Activated gamma-delta T cell (primary cell): ENCODE measurements at places on chromosomes 2 and 18.

GRCh38 chr2:207688597-207688996, 22.8 kb upstream of the CCNYL1 start:
- DNase-seq = no peak

DNA sequence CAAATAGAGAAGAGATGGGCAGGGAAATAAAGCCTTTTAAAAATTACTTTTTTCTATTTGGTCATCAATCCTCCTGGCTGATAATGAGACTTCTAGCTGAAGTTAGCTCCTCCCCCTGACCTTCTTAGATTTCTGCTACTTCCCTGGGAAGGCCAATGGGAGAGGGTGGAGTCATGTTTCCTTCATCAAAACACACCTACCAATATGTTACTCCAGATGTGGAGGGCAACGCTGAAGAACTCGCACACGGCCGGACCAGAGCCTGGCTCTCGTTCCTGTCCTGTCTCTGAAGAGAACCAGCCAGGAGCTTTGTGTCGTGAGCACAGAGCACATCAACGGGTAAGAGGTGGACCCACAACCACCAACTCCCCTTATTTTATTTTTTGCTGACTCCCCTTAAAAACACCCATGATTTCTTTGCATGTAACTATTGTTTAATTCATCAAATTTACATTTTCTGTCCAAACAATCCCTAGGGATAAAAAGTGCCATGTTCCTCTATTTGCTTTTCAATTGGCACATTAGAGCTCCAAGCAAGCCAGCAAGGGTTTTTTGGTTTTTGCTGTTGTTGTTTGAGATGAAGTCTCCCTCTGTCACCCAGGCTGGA, 94.9 kb downstream of the ADD2 start:
- DNase-seq = no peak

- DNase-seq = no peak
These were observed 280.2 kb downstream of the STK39 start for GRCh38 chr2:167966937-167967913.

DNA sequence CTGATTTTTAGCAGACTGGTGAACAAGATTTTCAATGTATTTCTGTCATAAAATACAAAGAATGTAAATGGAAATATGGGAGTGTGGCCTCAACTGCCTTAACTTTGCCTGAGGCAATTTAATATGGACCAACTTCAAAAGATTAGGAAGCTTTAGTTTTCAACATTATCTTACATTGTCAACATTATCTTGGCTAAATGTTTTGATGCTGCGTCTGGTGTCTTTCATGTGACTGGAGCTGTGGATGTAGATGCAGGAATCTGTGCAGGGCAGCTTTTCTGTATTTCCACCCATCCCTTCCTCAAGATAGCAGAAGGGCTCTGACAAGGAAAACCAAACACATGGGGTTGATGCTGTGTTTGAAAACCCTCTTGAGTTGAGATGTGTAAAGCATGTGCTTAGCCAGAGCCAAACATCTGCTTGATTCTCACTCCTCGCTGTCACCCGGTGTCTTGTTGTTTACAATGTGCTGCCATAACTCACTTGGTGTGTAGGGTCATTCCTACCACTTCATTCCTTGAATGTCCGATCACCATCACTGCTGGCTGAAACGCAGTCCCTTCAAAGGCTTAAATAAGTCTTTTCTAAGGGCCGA, 33.0 kb downstream of the COPS8 start:
- no peak for DNase-seq

DNA sequence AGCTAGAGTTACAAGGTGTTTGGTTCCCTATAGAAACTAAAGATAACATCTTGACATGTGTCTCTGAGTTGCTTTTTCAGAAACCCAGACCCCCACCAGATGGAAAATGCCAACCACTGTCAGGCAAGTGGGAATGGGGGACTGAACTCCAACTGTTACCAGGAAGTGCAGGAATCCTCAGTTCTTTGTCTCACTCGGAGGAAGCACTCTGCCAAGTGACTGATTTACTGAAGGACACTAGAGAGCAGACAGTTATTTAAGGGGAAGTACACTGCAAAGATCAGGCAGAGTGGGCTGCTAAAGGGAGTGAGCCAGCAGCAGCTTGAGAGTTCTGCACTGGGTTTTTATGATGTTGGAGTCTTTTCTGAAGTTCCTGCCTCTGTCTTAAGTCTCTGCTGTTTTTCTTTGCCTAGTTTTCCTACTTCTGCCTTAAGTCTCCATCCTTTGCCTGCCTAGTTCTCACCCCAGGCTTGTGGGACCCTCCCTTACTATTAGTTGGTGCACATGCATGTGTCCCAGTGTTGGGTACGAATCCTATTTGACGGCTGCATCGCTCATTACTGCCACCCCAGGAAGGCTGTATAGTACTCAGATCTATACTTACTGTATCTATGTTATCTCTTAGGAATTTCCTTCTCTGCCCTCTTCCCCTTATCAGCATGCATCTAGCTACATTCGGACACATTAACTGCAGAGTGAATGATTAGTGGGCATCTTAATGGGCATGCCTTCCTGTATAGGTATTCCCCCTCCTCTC, 97.1 kb downstream of the TEX51 start:
- no peak for DNase-seq

DNA sequence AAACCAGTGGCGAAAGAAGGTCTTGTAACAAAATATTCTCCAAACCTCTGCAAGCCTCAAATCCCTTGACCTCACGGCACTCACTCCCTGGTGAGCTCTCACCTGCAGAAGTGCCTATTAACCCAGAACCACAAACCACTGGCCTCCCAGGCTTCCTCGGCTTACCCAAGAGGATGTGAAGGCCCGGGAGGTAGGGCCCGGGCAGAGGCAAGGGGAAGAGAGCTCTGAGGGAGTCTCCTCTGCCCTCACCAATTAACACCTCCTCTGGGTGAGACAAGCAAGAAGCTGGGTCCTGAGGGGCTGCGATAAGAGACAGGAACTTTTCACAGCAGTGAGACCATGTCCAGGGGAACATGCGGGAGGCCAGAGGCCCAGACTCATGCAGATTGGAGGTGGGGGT, 53.7 kb downstream of the EMX1 start:
- DNase-seq = no peak

DNA sequence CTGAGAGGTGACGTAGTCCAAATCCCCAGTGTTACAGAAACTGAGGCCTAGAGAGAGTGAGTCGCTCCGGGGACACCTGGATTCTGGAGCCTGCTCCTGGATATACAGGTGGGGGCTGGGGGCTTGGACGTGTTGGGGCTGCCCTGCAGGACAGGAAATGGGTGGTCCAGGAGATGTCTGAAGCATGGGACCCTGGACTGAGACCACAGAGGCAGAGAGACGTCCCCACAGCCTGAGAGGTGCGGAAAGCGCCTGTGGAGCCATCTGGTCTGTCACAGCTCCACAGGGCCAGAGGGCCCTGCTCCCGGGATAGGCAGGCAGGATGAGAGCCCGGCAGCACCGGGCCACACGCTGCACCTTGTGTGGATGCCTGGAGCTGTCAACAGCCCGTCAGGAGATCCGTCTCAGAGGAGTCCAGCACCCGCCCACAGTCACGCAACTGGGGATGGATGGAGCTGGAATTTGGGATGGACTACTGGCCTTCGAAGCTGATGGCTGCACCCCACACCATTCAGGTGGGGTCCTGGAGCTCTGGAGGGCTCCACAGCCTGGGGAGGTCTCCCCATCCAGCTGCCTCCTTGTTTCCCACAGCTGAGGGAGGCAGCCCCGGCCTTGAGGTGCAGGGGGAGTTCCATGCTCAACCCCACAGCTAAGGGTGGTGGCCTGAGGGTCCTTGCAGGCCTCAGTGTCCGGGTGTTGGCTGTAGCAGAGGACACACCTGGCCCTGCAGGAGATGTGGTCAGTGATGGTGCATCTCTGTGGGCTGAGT, 303.0 kb downstream of the NDUFA10 start:
- no peak for DNase-seq

- DNase-seq = no peak
These were observed 399.6 kb upstream of the DSEL start for GRCh38 chr18:67916097-67916496.

- no peak for DNase-seq
These were observed 117.4 kb upstream of the EPB41L3 start for GRCh38 chr18:5661179-5661578.

- no peak for DNase-seq
These were observed 87.1 kb downstream of the ACKR3 start for GRCh38 chr2:236656721-236657120.

GRCh38 chr2:150465703-150466569, 21.5 kb downstream of the RND3 start:
- DNase-seq = no peak

- DNase-seq = no peak
These were observed 68.2 kb downstream of the ZSWIM2 start for GRCh38 chr2:186780701-186781316.

DNA sequence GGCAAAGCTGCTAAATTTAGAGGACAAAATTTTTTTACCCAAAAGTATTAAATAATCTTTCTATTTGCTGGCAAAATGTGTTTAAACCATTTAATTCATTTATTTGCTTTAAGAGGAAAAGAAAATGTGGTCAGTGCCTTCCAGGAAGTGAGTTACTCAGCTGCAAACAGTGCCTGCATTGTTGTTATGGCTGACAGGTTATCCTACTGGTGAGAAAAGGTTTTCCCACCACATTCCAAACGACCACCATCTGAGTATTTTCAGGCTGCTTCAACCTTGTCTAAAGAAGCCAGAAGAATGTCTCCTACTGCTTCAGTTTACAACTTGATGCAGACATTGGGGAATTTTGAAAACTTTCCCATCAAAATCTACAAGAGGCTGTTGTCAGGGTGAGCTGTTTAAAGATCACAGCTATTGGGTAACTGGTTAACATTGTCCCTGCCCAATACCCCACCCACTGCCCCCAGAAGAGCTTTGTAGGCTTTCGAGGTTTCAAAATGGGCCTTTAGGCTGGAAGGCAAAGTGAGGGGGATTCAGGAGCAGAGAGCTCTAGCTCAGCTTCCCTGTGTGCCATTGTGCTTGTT, 461.3 kb upstream of the FANCL start:
- no peak for DNase-seq

DNA sequence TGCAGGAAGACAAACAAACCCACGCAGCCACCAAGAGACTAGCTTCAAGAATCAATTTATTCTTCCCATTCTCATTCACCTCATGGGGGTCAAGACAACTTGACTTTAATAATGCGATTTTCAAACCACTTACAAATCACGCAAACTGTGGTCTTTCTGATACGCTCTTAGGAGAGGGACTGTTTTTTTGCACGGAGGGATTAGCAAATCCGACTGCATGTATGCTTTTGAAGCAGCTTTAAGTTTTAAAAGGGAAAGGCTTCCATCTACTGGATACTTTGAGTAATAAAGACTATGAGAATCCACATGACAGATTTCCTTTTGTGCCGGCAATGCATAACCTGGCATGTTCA, 322.9 kb upstream of the KCNJ3 start:
- DNase-seq = no peak

DNA sequence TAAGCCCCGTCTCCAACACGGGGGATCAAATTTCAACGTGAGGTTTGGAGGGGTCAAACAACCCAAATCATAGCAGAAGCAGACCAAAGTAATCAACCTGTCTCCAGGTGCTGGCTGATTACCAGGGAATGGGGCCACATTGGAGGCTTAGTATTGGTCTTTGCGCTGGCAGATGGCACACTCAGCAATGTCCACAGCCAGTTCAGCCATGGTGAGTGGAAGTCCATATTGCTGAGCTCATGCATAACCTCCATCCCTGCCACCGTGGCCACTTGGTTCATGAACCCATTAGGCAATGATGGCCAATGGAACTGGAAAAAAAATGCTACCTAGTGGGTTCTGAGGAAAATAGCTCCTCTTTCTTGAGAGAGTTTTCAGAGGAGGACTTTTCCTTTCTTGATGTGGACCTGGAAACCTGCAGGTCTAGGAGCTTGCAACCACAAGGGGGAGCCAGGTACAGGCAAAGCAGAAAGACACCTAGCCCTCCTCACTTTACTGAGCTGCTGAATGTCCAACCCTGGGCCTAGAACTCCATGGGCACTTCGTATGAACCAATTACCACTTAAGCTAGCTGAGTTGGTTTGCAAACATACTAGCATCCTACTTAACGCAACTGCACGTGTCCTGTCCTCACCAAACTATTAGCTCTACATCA, 128.0 kb upstream of the GYPC start:
- DNase-seq = no peak

- DNase-seq = no peak
These were observed 313.8 kb downstream of the RIT2 start for GRCh38 chr18:42801706-42802105.

DNA sequence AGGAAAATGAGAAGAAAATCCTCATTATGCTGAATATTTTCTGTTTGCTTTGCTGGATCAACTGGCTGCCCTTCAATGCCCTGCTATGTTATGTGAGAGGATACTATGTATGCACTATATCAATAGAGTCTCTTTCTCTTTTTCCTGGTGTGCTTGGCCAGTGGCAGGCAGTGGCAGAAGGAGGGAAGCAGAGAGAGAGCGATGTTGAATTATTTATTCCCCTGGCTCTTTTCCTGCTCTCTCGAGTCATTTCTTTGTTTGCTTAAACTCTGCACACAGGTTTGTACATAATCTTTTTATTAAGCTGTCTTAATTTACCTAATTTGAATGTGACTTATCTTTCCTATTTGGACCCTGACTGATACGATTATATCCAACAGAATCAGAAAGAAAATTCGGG, 1727.3 kb downstream of the SUCLG1 start:
- no peak for DNase-seq

GRCh38 chr2:240868286-240869108, at the start of gene AGXT:
Gene AGXT, plus strand, starts transcription at chr2:240868824. Its CDS starts 42 bp downstream, at chr2:240868866.
- DNase-seq = no peak

GRCh38 chr2:75547345-75548035, 13.2 kb downstream of the EVA1A start:
- no peak for DNase-seq

- no peak for DNase-seq
These were observed 1.6 kb upstream of the ZNF385B start for GRCh38 chr2:179862898-179863458.

- no peak for DNase-seq
These were observed 27.7 kb downstream of the MYL1 start for GRCh38 chr2:210287301-210287700.

DNA sequence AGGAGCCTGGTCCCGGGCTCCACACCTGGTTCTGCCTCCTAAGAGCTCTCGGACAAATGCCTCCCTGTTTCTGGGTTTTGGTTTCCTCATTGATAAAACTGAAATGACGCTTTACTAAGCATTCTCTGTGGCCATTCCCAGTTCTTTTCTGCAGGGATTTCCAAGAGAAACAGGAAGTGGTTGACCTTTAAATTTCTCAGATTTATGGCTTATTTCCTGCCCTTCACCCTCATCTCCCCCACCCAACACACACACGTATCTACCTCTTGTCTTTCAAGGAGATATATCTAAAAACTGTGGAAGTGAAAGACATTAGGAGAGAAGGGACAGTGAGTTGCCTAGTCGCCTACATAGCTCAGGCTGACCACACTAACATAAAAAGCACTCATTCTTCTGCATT, 53.0 kb downstream of the PIEZO2 start:
- no peak for DNase-seq

GRCh38 chr2:213627054-213627710, 342.9 kb downstream of the SPAG16 start:
- no peak for DNase-seq

GRCh38 chr2:166651080-166651675, 157.1 kb upstream of the SCN7A start:
- DNase-seq = no peak
